IMR-90 (cell line): ENCODE measurements at places on chromosomes 5 and 9. TPM values are rescaled to one million over a fixed set of nuclear protein-coding genes. Genes with fewer than 3 reads are reported as not detected.

GRCh38 chr9:72995131-72996024 lies 42.5 kb upstream of the ALDH1A1 start:
- H3K4me1 ChIP-seq: no peaks in the 10 kb centered on the region
- no peak for DNase-seq
- H3K4me3 ChIP-seq: no peak overlapping the region
- H3K36me3 ChIP-seq: no peaks in the 10 kb centered on the region
- H3K27me3 ChIP-seq: no peaks in the 10 kb centered on the region
- no peak overlapping the region for H3K27ac ChIP-seq

DNA sequence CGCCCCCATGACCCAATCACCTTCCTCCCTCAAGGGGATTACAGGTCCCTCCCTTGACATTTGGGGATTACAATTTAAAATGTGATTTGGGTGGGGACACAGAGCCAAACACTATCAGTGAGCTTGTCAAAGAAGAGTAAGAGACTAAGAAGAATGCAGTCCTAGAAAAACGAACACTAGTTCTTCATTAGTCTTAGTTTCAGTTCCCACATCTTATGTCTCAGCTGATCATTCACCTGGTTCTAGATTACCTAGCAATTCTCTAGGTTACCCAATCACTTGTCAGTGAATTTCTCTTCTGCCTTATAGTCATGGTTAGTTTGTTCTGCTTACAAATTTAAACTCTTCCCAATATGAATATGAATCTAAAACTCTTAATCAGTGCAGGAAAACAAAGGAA lies 251.5 kb downstream of the COX7C start:
- no peaks in the 10 kb centered on the region for H3K27me3 ChIP-seq
- no peak for DNase-seq
- H3K4me1 ChIP-seq: no peaks in the 10 kb centered on the region
- no peak overlapping the region for H3K4me3 ChIP-seq

- no peaks in the 10 kb centered on the region for H3K36me3 ChIP-seq
- no peaks in the 10 kb centered on the region for H3K4me1 ChIP-seq
- DNase-seq: no peak
- no peak overlapping the region for H3K27ac ChIP-seq
- H3K4me3 ChIP-seq: no peak overlapping the region
- peaks cover 38% of the 10 kb centered on the region for H3K27me3 ChIP-seq
These were observed 63.4 kb upstream of the BARHL1 start for GRCh38 chr9:132519033-132519432.

- H3K27me3 ChIP-seq: no peaks in the 10 kb centered on the region
- H3K4me3 ChIP-seq: no peak overlapping the region
- H3K4me1 ChIP-seq: no peaks in the 10 kb centered on the region
- DNase-seq: no peak
These were observed 411 bp upstream of the GABRG2 start for GRCh38 chr5:162067162-162067561.

The SAP30L gene
- polyA plus RNA-seq: 17.6 and 21.3 TPM in 2 replicates

The TMEM174 gene
- polyA plus RNA-seq: not detected in 2 replicates

The HAND1 gene
- polyA plus RNA-seq: not detected in 2 replicates

The IFNA13 gene
- not detected in 2 replicates for polyA plus RNA-seq

GRCh38 chr5:5826911-5827310 lies 404.4 kb downstream of the ICE1 start:
- no peaks in the 10 kb centered on the region for H3K4me1 ChIP-seq
- H3K4me3 ChIP-seq: no peak overlapping the region
- no peaks in the 10 kb centered on the region for H3K36me3 ChIP-seq
- DNase-seq: no peak

DNA sequence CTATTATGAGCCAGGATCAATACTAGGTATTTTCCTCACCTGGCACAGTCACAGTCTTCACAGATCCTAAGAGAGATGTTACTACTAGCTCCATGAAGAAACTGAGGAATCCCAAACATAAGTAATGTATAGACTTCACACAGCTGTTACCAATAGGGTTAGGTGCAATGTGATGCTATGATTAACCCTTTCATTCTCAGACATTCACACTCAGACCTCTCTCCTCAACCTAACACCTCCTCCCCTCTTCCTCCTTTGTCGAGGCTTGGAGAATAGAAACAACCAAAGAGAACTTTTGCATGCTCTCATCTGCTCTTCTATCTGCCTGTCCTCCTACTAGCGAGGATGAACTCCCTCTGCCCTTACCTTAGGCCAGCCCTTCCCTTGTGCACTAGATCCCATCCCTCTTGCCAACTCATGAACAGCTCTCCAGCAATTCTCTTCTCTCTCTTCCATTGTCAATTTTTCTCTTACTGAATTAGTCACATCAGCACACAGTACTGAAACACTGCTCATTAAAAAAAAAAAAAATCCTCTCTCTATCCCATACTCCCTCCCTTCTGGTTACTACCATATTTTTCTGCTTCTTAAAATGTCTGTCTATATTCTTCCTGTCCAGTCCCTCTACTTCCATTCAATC lies 47.7 kb downstream of the MAPKAP1 start:
- H3K27me3 ChIP-seq: no peaks in the 10 kb centered on the region
- H3K4me1 ChIP-seq: peaks cover 7% of the 10 kb centered on the region
- DNase-seq: peak; percentile 38
- peaks cover 3% of the 10 kb centered on the region for H3K36me3 ChIP-seq

DNA sequence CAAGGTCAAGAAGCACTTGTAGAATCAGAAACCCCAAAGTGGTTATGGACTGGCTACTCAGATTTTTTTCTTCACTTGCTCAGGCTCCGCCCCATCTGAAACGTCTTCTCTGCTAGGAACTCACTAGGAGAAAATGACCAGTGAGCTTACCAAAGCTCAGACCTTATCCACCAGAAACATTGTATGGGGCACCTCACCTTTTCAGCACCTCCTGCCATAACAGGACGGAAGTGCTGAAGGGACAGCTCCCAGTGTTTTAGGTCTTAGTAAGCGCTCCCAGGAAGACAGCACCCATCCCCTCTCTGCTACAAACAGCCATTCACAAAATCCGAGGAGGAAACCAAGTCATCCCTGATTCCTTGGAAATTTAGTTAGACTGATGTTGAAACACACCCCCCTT lies 1.2 kb upstream of the GABRA1 start:
- no peaks in the 10 kb centered on the region for H3K4me1 ChIP-seq
- H3K27me3 ChIP-seq: no peaks in the 10 kb centered on the region
- H3K4me3 ChIP-seq: no peak overlapping the region

DNA sequence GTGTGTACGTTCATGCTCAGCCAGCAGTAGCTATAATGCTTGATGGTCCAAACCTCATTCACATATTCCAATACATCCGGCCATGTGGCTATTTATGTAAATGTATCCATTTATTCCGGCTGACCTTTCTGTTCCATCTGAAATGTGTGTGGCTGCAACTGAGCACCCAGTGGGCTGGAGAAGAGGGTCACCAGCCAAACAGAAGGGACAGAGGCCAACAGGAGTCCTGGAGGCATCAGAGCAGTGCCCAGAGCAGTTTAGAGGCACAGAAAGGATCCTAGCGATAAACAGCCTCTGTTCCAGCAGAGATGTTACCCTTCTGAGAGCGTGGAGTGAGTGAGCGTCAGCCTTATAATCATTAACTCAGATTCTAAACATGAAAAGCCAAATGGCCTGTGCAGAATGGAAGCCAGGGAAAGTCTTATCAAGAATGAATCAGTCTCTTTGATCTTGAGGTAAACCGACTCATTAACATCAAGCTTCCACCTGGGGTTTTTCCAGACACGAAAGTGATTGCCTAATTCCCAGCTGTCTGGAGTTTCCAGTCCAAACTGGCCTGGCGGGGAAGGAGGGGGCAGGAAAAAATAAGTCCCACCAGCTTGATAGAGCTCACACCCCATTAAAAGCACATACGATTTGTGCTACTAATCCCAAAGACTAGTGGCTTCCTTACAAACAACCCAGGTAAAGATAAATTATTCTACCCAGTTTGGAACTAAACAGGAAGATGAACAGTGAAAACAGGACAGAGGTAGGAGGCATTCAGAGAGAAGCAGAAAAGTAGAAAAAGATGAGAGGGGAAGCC lies 55.7 kb downstream of the SUSD1 start:
- no peak overlapping the region for H3K27ac ChIP-seq
- DNase-seq: peak; percentile 45
- 0 out of 2 replicates have a peak, but pooled peaks cover 2% of the 10 kb centered on the region for H3K4me1 ChIP-seq

GRCh38 chr9:129476821-129477611 lies 143.9 kb downstream of the C9orf50 start:
- no peaks in the 10 kb centered on the region for H3K36me3 ChIP-seq
- no peak overlapping the region for H3K4me3 ChIP-seq
- no peak overlapping the region; the same call in 1 of the 2 replicates for H3K27ac ChIP-seq
- peak; percentile 49 for DNase-seq
- H3K4me1 ChIP-seq: peaks cover 20% of the 10 kb centered on the region

GRCh38 chr5:123987956-123988355 lies 476.0 kb downstream of the CSNK1G3 start:
- no peaks in the 10 kb centered on the region for H3K27me3 ChIP-seq
- no peak for DNase-seq
- H3K27ac ChIP-seq: no peak overlapping the region

GRCh38 chr5:143180751-143181150 lies 222.7 kb downstream of the NR3C1 start:
- no peak overlapping the region for H3K27ac ChIP-seq
- H3K27me3 ChIP-seq: no peaks in the 10 kb centered on the region
- peaks cover 4% of the 10 kb centered on the region; the same call in 1 of the 2 replicates for H3K4me1 ChIP-seq
- DNase-seq: no peak
- H3K4me3 ChIP-seq: no peak overlapping the region
- no peaks in the 10 kb centered on the region for H3K36me3 ChIP-seq

The TICAM2 gene
- 2.9 and 3.4 TPM in 2 replicates for polyA plus RNA-seq

The LTC4S gene
- 0.72 and 1.9 TPM in 2 replicates for polyA plus RNA-seq

GRCh38 chr5:96909435-96909834 lies 26.4 kb upstream of the LNPEP start:
- H3K4me3 ChIP-seq: no peak overlapping the region
- no peaks in the 10 kb centered on the region for H3K4me1 ChIP-seq
- H3K27ac ChIP-seq: no peak overlapping the region
- H3K27me3 ChIP-seq: no peaks in the 10 kb centered on the region
- DNase-seq: no peak

- peaks cover 6% of the 10 kb centered on the region; the same call in 1 of the 2 replicates for H3K27me3 ChIP-seq
- no peak for DNase-seq
- H3K4me1 ChIP-seq: no peaks in the 10 kb centered on the region
- H3K4me3 ChIP-seq: no peak overlapping the region
- no peaks in the 10 kb centered on the region for H3K36me3 ChIP-seq
These were observed 114.6 kb downstream of the FSTL4 start for GRCh38 chr5:133497608-133498348.

GRCh38 chr5:124554746-124555578 lies 191.5 kb downstream of the ZNF608 start:
- no peaks in the 10 kb centered on the region for H3K36me3 ChIP-seq
- no peak overlapping the region for H3K4me3 ChIP-seq
- no peaks in the 10 kb centered on the region for H3K4me1 ChIP-seq
- H3K27me3 ChIP-seq: no peaks in the 10 kb centered on the region; the same call in 1 of the 2 replicates

GRCh38 chr5:62681117-62681850 lies 102.7 kb downstream of the LRRC70 start:
- no peaks in the 10 kb centered on the region for H3K36me3 ChIP-seq
- no peaks in the 10 kb centered on the region for H3K27me3 ChIP-seq
- H3K4me1 ChIP-seq: no peaks in the 10 kb centered on the region
- no peak overlapping the region for H3K27ac ChIP-seq

GRCh38 chr5:160906090-160906489 lies 54.1 kb upstream of the ATP10B start:
- H3K36me3 ChIP-seq: no peaks in the 10 kb centered on the region
- no peaks in the 10 kb centered on the region for H3K4me1 ChIP-seq
- H3K27ac ChIP-seq: no peak overlapping the region
- no peak overlapping the region for H3K4me3 ChIP-seq
- no peaks in the 10 kb centered on the region for H3K27me3 ChIP-seq

The PRRT1B gene
- polyA plus RNA-seq: not detected in 2 replicates

The KLF9 gene
- 4.1 and 4.3 TPM in 2 replicates for polyA plus RNA-seq

- H3K4me1 ChIP-seq: no peaks in the 10 kb centered on the region
- no peak for DNase-seq
- H3K27ac ChIP-seq: no peak overlapping the region
- H3K27me3 ChIP-seq: peaks cover 2% of the 10 kb centered on the region; the same call in 1 of the 2 replicates
These were observed 39.7 kb downstream of the ACTL7B start for GRCh38 chr9:108816037-108816436.

DNA sequence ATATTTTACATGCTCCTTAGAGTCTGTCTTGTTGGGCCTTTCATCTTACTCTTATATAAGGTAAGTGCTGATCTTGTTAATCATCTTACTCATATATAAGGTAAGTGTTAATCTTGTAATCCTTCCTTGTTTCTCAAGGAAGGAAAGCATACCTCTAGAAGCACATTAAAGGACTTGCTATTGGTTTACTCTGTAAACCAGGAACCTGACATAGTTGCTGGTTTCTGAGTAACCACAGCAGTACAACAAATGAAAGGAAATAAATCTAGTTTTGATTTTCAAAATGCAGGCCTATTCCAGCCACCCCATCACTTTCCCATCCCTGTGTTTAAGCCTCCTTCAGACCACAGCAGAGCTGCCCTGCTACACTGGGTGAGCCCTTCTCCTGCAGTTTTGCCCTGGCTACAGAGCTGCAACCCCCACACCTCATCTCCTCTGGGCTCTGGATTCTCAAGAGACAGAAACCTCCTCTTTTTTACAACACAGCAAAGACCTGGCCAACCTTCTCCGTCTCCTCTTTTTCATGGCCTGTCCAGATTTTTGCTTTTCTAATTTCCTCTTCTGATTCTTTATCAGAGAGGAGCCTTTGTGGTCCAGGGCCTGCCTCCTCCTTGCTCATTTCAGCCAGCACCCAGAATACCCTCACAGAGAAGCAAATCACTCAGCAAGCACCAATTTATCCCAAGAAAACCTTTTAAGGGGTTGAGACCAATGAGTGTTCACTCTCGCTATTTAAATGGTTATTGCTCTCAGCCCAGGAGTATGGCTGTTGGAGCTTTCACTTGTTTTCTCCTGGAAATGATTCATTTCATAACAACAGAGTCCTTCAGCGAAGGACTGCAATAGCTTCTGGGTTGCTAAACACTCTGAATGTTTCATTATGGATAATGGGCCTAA lies 103.2 kb downstream of the FSTL4 start:
- peaks cover 2% of the 10 kb centered on the region; the same call in 1 of the 2 replicates for H3K27me3 ChIP-seq
- no peaks in the 10 kb centered on the region for H3K4me1 ChIP-seq
- H3K36me3 ChIP-seq: no peaks in the 10 kb centered on the region
- no peak overlapping the region for H3K27ac ChIP-seq
- DNase-seq: no peak
- no peak overlapping the region for H3K4me3 ChIP-seq

The OR1L6 gene
- polyA plus RNA-seq: not detected in 2 replicates

GRCh38 chr9:89006267-89006666 lies 15.0 kb downstream of the S1PR3 start:
- peaks cover 32% of the 10 kb centered on the region for H3K36me3 ChIP-seq
- no peaks in the 10 kb centered on the region; the same call in 1 of the 2 replicates for H3K4me1 ChIP-seq
- H3K27ac ChIP-seq: no peak overlapping the region
- no peak overlapping the region for H3K4me3 ChIP-seq

GRCh38 chr5:134547579-134547978 lies 22.1 kb downstream of the JADE2 start:
- peaks cover 15% of the 10 kb centered on the region for H3K36me3 ChIP-seq
- peak; percentile 93 for DNase-seq
- no peak overlapping the region for H3K4me3 ChIP-seq
- H3K4me1 ChIP-seq: peaks cover 37% of the 10 kb centered on the region
